ENCODE measurements at places on chromosomes 2 and 18.
A peak's percentile ranks its signal among the peaks of the same experiment; 100 is the strongest.

DNA sequence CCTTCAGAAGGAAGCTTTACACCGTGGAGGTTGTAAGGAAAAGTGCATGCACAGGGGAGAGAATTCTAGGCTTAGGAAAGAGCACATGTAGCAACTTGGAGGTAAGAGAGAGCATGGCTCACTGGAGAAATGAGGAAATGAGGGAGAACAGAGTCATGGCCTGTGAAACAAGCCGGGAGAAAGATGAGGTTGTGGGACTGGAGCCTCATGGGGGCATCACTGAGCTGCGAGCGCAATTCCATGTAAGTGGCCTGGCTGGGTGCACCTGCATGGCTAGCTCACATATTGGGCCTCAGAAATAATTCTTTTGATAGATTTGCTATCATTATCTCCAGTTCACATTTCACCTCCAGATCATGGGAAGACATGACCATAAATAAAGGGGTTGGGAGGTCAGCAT lies 785.5 kb upstream of the RAB6C start:
- no peak for DNase-seq

DNA sequence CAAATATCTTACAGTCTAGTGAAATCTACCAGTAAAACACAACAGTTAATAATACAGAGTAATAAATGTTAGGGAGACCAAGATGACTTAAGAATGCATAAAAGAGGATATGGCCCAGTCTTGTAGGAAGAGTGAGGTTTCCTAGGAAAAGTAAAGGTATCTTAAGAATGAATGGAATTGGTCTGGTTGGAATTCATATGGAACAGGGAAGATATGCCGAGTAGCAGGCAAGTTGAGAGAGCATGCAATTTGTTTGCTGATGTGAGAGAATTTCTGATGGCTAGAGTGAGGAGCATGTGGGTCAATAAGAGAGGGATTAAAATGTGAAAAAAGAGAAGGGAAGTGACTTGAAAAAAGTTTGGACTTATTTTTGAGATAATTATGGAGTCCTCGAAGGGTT lies 512.9 kb upstream of the ZEB2 start:
- DNase-seq: no peak

DNA sequence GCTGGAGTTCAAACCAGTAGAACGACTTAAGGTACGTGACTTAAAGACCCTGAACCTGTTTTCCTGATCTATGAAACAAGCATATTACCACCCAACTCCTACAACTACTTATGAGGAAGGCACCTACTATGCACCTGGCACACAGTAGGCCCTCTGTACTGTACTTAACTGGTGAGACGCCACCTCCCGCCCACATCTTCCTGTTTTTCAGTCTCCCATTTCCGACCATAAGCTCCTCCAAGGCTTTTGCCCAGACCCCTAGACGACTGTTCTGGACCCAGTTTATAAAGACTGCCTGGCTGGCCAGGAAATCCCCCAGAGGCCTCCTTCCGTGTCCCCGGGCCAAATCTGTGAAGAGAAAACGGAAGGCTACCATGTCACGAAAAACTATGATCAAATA lies 1.5 kb downstream of the GALNT14 start:
- DNase-seq: no peak

DNA sequence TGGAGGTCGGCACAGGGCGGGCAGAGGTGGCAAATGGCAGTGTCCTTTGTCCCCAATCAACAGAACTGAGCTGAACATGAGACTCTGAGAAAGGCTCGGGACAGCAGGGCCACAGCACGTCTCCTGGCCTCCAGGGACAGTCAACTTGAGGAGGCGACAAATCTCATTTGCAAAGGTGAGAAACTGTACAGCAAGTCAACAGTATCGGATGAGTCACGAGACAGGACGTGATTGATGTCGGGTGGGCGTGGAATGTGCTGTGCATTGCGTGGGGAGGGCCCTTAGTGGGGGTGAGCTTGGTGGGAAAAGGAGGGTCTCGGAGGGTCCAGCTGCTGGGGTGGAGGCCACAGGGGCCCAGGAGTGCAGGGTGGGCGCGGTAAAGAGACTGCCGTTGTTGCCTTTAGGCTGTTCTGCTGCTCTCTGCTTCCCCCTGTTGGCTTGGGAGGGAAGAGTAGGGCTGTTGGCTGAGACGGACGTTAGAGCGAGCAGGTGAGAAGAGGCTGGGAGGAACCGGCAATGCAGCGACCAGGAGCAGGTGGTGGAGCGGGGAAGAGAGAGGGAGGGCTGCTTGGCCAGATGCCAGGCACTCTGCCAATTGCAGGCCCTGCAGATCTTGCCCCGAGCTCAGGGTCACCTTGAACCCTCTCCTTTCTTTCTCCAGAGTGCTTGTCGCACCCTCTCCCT lies 164.3 kb downstream of the BCL2 start:
- DNase-seq: peak; percentile 84

- peak; percentile 24 for DNase-seq
These were observed 20.8 kb downstream of the DBI start for GRCh38 chr2:119387381-119388129.

- DNase-seq: no peak
These were observed 77.8 kb upstream of the HS6ST1 start for GRCh38 chr2:128396500-128396891.

- DNase-seq: no peak
These were observed 20.8 kb downstream of the DOK1 start for GRCh38 chr2:74575320-74575719.

DNA sequence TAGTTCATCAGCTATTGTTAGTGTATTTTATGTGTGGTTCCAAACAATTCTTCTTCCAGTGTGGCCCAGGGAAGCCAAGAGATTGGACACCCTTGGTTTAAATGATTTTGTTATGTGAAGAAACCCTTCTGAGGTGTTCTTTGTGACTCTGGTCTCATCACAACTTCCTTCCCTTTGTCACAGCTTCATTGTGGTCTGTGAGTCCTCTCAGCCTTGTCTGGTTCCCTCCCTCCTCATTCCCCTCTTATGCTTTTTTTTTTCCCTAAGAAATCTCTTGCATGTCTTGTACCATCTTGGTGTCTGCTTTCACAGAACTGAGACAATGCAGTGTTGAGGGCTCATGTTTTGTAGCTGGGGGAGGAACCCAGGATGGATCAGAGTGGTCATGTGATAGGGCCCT lies 118.9 kb downstream of the TMEM182 start:
- DNase-seq: no peak

GRCh38 chr2:28997237-28997846 lies 16.2 kb downstream of the TOGARAM2 start:
- no peak for DNase-seq

- no peak for DNase-seq
These were observed 18.2 kb downstream of the AFTPH start for GRCh38 chr2:64542071-64543007.

- DNase-seq: no peak
These were observed 2.9 kb downstream of the RHBDD1 start for GRCh38 chr2:226838722-226839121.

DNA sequence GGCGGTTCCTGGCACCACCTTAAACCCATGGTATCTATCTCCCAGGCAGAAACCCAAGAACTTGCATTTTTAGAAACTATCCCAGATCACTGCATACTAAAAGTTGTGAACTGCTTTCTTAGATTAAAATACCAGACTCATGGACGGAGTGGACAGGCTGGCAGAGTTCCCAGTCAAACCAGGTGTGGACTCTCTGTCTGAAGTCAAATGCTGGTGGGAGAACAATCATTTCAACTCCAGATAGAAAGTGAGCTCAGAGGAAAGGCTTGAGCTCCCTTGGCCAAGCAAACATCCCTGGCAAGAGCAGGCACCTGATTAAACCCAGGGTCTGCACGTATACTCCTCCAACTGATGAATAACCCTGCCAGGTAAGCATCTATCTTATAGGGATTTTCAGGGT lies 19.5 kb downstream of the NXPH2 start:
- DNase-seq: no peak

DNA sequence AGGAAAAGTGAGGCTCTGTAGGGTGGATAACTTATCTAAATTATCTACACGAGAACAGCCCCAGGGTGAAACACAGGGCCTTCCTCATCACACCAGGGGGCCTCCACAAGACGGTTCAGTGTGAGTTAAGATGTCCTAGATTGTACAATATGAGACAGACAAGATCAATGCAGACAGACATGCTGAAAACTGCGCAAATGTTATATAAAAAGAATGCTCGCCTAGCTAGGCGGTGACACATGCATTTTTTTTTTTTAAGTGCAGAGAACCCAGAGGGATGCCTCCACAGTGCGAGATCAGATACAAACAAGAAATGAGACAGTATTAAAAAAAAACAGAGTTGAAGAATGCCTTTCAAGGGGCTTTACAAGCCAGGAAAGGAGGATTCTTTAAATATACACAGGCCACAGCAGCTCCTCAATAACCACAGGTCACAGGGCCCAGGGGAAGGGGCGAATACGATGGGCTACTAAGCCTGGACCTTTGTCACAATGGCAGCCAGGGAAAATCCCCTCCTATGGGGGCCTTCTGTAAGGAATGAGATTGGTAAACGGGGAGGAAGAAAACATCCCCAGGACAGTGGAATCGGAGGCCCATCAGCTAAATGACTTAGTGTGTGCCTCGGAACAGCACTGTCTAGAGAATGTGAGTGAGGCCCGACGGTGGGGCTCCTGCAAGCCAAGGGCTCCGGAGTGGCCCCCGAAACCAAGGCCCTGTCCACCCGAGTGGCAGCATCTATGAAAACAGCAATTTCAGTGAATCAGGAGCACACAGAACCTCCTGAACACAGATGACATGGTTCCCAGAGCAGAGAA lies 48.9 kb downstream of the ADCY3 start:
- no peak for DNase-seq

DNA sequence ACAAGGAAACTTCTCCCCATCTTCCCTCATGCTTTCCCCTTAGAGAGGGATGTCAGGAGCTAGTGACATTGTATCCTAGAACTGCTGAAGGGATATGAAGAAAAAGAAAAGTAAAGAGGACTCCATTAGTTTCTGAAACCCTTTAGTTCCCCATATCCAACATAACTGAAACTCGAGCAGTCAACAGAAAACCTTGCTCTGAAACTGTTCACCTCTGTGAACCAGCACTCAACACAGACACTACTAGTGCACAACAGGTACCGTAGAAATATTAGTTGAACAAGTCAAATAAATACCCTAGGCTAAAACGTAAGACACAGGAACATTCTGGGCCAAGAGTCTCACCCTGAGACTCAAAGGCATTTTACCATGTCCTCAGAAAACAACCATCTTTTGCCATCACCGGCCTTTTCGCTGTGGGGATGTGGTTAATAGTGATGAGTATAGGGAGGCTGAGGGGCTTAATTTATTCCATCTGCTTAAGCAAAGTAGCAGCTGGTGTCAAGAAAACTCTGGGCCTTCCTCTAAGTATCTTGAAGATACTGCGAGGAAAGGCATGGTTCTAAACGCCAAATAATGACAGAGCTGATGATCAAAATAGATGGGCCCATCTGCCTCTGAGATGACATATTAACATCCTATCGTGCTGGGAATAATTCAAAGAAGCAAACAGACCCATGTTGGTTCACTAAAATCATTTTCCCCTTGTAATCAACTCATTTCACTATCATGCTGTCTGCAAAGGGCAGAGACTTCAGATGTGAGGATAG lies 156.8 kb downstream of the STK39 start:
- no peak for DNase-seq

DNA sequence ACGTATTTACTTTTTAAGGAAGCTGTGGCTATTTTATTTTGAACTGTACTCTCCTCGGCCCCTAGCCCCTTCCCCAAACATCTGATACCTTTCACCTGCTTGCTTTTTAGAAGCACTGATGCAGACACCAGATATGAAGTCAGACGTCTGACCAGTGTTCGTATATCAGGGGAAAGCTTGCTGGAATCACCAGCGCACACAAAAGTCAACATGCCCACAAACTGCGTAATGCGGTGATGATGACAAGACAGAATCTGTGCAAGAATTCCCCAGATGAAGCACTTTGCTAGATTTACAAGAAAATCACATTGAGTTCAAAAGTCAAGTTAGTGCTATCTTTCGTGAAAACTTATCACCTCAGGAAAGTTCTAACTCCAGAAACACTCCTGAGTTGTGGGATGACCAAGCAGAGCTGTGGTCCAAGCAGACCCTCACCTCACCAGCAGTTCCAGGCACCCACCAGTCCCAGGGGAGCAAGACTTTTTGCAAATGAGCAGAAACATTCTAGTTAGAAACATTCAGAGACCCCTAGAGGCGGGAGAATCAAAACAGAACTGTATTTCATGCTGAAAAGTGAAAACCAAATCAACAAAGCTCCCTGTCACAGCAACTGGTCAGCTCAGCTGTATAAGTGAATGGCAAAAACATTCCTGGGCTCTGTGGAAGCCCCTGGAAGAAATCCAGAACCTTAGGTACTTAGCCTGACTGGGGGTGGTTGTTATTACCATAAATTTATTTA lies 55.7 kb downstream of the INO80C start:
- DNase-seq: no peak

GRCh38 chr2:207051385-207051965 lies 112.2 kb downstream of the CPO start:
- DNase-seq: no peak

DNA sequence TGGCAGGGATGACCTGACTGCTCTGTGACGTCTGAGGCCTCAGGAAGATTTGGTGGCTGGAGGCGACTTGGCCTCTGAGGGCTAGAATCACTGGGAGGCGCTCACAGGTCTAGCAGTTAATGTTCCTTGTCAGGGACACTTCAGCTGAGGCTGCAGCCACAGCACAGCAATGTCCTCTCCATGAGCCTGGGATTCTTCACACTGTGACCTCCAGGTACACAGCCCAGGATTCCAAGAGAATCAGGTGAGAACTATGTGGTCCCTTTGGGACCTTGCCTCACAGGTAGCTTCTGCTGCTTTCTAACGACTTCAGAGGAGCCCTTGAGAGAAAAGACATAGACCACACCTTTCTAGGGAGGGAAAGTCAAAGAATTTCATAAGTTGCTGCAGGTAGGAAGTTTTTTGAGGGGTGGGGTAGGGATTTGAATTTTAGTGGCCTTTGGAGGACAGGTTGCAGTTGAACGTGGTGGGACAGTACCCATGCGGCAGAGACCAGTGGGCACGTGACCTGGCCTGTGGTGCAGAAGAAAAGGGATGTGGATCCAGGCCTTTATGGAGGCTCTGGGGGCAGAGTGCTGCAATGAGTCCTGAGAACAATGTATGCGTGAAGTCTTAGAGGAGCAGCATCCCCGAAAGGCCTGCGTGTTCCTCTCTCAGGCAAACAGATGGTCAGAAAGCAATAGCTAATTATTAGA lies 86.2 kb downstream of the LYPD1 start:
- DNase-seq: no peak

GRCh38 chr2:105782646-105783045 lies 37.9 kb downstream of the NCK2 start:
- no peak for DNase-seq

- no peak for DNase-seq
These were observed 173.0 kb downstream of the CTIF start for GRCh38 chr18:48711651-48712486.

- no peak for DNase-seq
These were observed 927.8 kb downstream of the SUCLG1 start for GRCh38 chr2:83531206-83531826.
